ENCODE measurements at places on chromosomes 13 and 19.

DNA sequence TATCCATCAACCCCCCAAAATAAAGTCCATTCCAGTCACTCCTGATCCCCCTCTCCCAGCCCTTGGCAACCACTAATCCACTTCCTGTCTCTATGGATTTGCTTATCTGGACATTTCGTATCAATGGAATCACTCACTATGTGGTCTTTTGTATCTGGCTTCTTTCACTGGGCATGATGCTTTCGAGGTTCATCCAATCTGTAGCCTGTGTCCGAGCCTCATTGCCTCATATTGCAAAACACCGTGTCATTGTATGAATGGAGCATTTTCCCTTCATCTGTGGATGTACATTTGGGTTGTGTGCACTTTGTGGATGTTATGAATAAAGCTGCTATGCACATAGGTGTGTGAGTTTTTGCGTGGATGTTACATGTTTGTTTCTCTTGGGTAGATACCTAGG lies 1.4 kb upstream of the FZR1 start:
- DNase-seq, result no peak

DNA sequence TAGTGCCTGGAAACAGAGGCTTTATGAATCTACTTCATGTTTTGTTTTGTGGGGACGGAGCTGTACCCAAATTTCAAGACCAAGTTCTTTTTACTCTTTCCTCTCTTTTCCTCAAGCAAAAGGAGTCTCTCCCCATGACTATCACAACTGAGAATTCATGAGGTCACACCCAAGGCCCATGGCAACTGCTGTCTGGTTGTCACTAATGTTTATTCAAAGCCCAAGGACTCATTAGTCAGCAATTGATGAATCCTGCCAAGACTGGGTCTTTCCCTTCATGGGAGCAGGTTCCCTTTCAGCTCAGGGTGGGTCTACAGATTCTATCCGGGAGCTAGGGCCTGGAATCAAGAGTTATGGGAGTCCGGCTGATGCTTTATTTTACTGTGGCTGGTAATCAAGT lies 441.5 kb upstream of the PCDH20 start:
- DNase-seq, result no peak

- peak; percentile 63 for DNase-seq
Observed at GRCh38 chr13:51453207-51453958, 547 bp upstream of the INTS6 start.

GRCh38 chr13:50467156-50468110 lies 376.1 kb downstream of the DLEU7 start:
- DNase-seq, result no peak

GRCh38 chr19:39696387-39696786 lies 7.9 kb upstream of the LGALS14 start:
- DNase-seq, result no peak

DNA sequence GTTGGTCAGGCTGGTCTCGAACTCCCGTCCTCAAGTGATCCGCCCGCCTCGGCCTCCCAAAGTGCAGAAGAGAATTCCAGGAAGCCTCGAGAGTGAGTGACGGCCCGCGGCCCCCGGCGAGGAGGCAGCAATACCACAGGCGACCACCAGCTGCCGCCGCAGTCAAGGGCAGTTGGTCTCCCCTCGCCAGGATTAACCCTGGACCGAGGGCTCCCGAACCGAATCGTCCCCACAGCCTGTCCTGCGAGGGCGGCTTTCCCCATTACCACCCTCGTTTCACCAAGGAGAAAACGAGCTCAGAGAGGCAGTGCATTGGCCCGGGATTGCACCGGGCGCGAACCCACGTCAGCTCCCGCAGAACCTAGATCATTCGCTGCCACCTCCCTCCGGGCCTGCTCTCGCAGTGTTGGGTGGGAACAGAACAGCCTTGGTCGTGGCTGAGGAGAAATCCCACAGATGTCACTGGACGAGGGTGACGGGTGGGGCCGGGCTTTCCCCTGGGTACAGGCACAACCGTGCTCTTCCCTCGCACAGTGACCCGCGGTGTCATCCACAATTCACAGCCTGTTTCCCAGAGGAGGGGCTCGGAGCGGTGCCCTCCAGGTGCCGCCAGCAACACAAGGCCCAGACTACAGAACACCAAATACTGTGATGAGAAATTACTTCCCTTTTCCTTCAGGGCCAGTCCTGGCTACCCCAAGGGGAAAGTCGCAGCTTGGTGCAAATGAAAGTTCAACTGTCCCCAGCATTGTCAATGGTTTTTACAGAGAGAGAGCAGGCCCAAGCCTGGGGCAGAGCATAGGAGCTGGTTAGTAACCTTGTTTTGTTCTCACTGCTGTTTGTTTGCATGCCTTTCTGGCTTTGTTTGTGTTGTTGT lies 24.8 kb downstream of the C2CD4C start:
- no peak for DNase-seq

GRCh38 chr19:45876411-45877197 lies 9.3 kb downstream of the IRF2BP1 start:
- DNase-seq, result no peak

- DNase-seq, result no peak
Observed at GRCh38 chr13:113788413-113789135, 29.5 kb downstream of the TMEM255B start.

DNA sequence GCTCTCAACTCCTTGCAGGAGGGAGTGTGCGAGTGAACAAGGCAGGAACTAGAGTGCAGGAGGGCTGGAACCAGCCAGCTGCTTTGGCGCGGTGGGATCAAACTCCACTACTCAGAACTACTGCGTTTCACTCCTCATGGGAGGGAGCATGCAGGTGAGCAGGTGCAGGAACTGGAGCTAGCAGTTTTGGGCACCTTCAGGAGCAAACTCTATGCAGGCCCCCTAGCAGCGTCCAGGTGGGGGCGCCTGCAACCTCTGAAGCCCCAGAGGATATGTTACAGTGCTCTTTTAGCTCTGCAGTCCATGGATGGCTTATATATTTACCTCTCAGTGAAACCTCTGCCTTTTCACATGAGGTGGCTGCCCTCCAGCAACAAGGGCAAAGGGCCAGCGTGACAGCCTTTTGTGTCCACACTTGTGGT lies 1303.4 kb downstream of the PCDH9 start:
- no peak for DNase-seq

DNA sequence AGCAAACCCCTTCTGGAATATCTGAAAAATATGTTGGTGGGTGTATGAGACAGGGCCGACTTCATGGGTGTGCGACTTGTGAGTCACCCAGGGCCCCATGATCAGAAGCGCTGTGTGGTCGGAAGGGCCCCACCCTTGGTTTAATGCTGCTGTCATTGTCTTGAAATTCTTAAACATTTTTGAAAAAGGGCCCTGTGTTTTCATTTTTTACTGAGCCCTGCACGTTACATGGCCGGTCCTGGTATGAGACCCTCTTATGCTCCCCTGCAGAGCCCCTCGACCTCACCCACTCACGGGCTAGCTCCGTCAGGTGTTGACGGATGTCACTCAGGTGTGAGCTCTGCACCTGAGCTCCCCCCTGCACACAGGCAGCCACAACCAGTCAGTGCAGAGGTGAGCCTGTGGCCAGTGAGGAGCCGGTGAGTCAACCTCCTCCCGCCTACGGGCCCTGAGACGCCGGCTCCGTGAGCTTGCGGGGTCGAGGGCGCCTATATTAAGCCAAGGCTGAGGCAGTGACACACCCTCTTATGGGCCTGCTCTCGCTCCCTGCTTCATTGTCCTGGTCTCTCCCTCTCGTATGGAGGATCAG lies 27.7 kb downstream of the GADD45B start:
- peak; percentile 42 for DNase-seq

DNA sequence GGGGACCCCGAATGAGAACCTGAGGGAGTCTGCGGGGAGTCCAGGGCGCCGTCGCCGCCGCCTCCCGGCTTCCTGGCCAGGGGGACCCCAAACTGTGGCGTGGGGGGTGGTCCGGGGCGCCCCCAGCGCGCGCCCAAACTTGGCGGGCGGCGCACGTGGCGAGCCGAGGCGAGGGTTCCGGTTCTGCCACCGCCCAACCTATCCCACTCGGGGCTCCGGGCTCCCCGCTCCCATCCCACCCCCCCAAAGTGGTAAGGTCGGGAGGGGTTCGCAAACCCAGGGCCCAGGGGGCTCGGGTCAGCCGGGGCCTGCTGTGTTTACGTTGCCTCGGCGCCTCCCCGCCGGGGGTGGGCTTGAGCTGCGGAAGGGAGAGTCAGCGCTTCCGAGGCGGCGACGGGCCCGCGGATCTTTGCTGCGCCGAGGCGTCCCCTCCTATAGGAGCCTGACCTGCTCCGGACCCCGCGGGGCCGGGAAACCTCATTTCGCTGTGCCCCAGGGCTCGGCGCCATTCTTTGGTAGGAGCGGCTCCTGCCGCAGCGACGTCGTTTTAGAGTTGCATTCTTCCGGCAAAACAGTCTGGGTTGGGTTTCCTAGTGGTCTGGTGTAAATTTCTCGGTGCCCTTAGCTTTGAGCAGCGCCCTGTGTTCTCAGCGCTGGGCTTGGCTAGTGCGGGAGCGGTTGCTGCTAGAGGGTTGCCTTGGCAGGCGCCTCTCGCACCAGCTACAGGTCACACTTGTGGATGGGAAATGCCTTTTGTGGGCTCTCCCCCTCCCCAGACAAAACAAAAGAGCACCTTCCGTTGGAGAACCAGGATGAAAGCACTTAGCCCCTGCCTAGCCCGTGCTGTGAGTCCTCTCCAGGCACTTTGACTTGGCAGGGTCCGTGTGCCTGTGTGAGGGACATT lies 1.2 kb downstream of the DAZAP1 start:
- DNase-seq, result peak; percentile 21

DNA sequence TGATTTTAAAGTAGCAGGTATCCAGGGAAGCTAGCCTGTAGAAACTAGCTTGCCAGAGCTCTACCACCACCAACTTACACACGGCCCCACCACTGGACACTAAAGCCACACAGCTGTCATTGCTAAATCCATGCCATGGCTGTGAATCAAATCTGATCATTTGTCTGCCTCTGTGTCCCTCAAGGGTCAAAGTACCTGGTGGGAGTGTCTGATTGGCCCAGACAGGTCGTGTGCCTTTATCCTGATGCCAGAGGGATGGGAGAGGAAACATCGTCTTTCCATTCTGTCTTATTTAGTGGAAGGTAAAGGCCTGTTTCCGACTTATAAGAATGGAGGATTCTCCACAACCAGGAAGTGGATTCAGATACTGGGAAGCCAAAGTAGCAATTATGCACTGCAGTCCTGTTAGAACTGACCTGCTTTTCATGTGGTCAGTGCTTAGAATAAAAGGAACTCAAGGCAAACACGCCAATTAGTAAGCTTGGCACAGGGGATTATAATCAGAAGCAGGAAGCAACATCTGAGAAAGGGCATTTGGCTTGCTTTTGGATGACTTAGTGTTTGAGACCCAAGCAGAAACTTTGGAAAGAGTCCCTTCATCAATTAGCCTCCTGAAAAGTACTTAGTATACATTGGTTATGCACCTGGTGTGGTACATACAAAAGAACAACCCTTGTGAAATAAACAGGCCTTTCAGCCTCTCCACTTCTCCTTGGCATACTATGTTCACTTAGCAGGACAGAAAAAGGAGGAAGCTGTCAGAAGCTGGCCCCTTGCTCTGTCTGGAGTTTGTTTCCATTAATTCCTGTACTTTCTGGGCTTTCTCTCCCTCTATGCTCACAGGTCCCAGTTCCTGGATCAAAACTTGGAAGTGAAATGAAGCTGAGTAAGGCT lies 192.4 kb downstream of the NUFIP1 start:
- no peak for DNase-seq

DNA sequence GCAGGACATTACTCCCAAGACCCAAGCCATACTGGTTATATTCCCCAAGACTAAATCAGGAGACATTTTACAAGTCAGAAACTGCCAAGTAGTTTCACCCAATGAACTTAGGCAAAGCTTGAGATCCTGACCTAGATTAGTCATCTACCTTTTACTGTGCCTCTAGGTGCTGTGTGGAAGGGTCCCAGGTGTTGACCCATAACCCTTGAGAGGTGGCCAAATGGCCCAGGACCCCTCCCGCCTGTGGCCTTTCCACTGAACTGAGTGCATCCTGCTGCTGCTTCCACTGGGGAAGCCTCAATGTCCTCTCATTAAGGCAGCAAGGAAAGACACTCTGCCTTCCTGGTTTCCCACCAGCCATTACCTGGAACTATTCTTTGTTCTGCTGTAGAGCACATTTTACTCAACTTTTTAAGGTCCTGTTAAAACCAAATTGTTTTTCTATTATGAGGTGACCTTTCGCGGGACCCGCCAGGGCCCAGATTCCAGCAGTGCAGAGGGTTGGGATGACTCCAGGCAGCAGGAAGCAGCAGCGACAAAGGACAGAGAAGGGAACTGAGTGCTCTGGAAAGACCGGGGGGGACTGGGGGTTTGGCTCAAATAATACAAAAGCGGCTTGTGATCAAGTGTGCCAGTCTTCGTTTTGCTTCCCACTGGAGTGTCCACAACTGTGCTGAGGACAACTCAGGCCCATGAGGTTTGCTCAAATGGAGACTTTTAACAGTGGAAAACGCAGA lies 27.1 kb downstream of the ANKRD10 start:
- no peak for DNase-seq

DNA sequence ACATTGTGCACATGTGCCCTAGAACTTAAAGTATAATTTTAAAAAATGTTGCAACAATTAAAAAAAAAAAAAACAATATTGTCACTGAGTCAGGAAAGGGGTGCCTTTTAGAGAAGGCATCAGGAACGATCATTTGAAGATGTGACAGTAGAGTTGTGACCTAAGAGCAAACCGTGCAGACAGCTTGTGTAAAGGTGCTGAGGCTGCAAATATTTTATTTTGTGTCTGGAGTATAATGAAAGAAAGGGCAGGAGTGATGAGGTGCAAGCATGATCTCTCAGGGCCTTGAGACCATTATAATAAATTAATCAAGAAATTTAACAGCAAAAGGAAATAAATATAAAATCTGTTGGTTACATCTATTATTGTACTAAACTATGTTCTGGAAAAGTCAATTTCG lies 1219.7 kb downstream of the OLFM4 start:
- no peak for DNase-seq

- no peak for DNase-seq
Observed at GRCh38 chr13:113935001-113935844, 38.7 kb downstream of the C13orf46 start.

DNA sequence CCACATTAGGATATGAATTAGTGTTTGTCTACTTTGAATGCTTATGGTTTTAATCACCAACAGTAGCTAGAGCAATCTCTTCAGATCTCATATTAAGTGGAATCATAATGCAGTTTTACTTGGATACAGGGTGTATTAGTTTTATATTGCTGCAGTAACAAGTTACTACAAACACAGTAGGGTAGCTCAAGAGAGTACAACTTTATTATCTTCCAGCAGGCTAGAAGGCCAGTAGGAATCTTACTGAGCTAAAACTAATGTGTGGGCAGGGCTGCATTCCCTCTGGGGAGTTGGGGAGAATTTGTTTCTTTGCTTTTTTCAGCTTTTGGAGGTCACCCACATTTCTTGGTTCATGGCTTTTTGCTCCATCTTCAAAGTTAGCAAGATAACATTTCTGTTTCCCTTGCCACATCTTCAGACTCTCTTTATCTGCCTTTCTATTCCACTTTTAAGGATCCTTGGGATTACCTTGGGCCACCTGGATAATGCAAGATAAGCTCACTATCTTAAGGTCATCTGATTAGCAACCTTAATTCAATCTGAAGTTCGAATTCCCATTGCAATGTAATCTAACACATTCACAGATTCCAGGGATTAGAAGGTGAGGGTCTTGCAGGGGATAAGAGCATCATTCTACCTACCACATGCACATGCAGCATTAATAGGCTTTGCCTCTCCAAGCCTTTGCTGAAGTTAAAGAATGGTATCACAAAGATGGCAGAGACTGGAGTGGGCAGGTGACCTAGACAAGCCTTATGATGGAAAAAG lies 134.1 kb upstream of the SLC10A2 start:
- no peak for DNase-seq

- DNase-seq, result peak; percentile 74
Observed at GRCh38 chr19:51158474-51159129, 16.5 kb downstream of the SIGLEC7 start.

Data from stimulated activated CD4-positive, alpha-beta T cell treated with anti-CD3 and anti-CD28 coated beads, Interleukin-1b, Interleukin-23, amount 100 ng/mL, for 24 hours (primary cell).